K562 (cell line): ENCODE measurements at places on chromosomes 3 and 15.

DNA sequence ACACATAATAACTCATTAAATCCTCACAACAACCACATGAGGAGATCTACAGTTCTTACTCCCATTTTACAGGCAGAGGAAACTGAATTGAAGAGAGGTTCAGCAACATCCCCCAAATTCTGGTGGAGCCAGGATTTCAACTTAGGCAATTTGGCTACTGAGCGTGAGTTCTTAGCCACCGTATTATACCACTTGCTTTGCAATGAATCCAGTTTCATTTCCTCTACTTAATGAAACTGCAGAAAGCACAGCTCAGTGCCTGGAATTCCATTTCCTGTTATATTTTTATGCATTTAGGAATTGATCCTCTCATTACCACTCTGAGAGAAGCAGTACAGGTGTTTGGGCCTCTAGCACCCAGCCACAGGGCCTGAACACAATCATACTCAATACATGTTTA is 4.3 kb downstream of the ZNF860 start:
- DNase-seq, result no peak

DNA sequence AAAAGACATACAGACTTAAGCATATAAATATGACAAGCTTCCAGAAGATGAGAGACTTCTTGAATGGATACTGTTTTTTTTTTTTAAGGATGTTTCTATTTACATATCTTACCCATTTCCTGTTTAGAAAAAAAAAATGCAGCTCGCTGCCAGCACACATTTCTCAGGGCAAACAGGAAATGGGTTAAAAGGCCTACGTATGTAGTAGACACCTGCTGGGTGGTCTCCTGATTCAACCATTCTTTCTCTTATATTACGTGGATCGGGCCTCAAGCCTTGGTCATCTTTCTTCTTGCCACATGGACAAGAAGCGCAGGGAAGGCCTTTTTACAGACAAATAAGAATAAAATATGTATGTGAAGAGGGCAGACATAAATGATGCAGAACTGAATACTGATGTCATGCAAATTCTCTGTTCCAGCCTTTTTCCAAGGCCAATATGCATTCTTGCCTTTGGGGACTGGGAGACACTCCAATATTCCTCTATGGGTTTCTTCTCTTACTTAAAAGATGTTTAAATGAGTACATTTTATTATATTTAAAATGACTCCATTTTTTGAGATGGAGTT is 35.0 kb upstream of the TJP1 start:
- DNase-seq, result no peak

DNA sequence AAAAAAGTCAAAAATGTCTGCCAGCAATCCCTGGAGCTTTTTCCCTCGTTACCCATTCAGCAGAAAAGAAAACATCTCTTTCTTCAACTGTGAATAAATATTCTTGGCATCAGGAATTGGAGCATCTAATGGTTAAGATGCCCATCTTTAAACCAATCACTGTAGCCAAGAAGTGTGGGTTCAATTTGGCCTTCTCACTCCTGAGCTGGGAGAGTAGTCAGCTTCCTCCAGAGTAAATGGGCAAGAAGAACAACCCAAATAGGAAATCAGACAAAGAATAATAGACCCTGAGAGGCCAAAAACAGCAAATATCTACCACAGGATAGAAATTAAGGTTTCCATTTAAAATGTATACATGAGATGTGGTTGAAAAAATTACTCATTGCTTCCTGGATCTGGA is 508.0 kb upstream of the MDFIC2 start:
- no peak for DNase-seq

- DNase-seq, result no peak
Measured at GRCh38 chr3:72390841-72391240, 457.4 kb downstream of the SHQ1 start.

- no peak for DNase-seq
Measured at GRCh38 chr3:125214738-125215137, 2.2 kb upstream of the SLC12A8 start.

GRCh38 chr3:168117853-168118313 is 22.2 kb upstream of the GOLIM4 start:
- peak; percentile 20 for DNase-seq

- DNase-seq, result no peak
Measured at GRCh38 chr3:181933052-181933618, 221.4 kb downstream of the SOX2 start.

DNA sequence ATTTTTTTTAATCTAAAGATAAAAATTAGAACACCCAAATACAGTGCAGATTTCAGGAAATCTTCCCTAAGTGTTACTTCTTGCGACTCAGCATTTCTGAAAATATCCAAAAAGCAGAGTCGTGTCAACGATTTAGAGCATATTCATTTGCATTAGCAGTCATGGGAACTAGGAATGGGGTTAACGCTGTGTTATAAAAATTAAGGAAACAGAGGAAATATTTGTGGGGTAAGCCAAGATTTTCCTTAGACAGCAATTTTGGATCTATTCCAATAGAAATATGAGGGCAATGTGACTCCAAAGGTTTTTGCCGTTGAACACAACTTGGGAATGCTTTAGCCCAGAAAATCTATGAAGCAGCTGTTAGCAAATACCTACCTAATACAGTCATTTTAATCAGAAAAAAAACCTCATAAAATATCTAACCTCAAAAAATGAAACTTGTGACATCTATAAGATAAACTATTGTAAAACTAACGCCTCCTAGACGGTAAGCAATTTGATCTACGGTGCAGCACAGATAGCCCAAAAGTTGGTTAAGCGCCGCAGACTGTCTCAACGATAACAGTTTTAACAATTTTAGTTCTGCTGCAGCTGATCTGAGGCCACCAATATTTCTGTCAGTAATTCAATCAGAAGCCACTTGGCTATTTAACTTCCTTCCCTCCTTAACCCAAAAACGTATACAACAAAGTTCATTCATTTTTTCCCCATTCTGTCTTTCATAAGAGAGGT is 5.8 kb upstream of the ATP11B start:
- DNase-seq, result peak; percentile 48

GRCh38 chr15:60548101-60548500 is 69.2 kb upstream of the ICE2 start:
- DNase-seq, result no peak

GRCh38 chr3:134459562-134459961 is 26.2 kb downstream of the ANAPC13 start:
- no peak for DNase-seq

DNA sequence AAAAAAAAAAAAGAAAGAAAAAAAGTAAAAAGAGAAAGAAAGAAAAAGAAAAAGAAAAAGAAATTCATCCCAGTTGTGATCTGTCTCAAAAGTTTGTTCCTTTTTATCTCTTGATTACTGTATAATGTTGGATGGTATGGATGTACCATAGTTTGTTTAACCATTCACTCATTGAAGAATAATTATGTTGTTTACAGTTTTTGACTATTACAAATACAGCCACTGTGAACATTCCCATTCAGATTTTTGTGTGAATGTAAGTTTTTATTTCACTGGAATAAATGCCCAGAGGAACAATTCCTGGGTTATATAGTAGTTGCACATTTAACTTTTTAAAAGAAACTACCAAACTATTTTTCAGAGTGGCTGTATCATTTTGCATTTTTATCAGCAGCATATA is 10.3 kb upstream of the CCR8 start:
- no peak for DNase-seq

GRCh38 chr3:43760938-43761337 is 70.2 kb downstream of the ABHD5 start:
- no peak for DNase-seq

DNA sequence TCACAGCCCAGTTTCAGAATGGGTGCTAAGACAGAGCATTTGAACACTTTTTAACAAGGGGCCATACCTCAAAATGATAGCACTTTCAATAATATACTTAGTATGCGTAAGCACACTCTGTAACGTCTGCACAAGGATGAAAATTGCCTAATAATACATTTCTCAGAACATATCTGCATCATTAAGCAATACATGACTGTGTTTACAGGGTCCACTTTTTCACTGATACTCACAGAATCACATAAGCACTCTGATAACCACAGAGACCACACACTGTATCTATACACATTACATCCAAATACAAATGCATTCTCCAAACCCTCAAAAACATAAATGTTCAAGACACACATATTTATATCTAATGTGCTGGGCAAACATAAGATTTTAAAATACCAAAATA is 79.8 kb downstream of the NR1I2 start:
- no peak for DNase-seq

GRCh38 chr15:68431037-68431791 is 749 bp downstream of the ITGA11 start:
- DNase-seq, result no peak

DNA sequence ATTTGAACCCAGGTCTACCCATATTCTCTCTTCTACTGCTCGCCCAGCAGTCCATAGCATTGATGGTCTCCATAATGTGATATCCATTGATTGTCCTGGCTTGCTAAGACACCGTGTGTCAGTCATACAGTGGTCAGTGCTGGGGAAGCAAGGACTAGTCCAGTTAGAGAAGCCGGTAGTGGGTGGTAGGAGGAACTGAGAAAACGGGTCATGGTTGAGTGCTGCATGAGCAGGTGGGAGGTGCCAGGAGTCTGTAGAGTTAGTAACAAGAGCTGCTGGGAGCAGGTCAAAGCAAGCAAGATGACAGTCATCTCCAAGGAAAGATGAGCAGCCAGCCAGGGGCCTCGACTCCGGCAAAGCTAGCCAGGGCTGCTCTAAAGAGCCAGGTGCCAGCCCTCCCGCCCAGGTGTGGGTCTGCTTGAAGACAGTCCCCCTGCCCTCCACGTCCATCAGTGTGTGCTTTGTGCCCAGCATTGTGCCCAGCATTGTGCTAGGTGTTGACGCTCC is 29.5 kb upstream of the USP3 start:
- DNase-seq, result no peak

DNA sequence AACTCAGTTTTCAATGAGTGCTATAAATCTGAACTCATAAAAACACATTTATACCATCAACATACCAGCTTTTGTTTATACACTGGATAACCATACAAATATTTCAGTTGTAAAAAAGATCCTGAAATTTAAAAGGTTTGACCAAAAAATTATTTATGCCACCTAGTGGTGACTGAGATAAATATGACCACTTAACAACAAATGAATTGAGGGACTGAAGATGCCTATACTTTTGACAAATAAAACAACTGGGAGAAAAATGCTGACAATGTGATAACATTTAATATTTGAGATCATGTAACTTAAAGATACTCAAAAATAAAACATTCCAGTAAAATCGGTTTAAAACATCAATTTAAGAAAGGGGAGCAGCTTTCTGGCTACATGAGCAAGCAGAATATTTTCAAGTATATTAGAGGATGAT is 30.4 kb downstream of the ATG3 start:
- peak; percentile 7 for DNase-seq

GRCh38 chr3:170228093-170228766 is 6.0 kb downstream of the PRKCI start:
- DNase-seq, result no peak

- no peak for DNase-seq
Measured at GRCh38 chr3:165523801-165524200, 313.4 kb downstream of the BCHE start.

- no peak for DNase-seq
Measured at GRCh38 chr3:171765511-171765887, 44.8 kb downstream of the PLD1 start.

DNA sequence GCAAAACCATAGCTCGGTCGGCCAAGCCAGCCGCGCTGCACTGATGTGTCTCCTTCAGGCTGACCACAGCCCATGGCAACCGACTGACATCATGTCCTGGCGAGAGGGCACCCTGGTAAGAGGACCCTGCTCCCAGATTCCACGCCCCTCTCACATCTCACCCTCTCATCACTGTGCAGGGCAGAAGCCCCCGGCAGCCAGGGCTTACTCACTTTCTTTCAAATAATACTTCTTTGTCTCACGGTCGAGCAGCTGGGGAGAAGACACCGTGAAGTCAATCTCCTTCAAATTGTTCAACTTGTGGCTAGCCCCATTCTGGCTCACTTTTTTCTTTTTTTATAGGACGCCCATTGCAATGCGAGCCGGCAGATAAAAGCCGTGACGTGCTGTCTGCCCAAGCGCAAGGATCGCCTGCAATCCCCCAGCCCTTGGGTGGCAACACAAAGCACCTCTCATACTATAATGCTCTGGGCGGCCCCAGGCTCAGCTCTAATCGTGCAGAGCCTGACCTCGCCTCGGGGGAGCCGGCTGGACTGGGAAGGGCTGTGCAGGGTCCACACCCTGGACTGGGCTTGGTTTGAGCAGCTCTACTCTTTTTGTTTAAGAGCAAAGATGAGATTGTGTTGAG is 33.6 kb downstream of the VGLL4 start:
- no peak for DNase-seq

DNA sequence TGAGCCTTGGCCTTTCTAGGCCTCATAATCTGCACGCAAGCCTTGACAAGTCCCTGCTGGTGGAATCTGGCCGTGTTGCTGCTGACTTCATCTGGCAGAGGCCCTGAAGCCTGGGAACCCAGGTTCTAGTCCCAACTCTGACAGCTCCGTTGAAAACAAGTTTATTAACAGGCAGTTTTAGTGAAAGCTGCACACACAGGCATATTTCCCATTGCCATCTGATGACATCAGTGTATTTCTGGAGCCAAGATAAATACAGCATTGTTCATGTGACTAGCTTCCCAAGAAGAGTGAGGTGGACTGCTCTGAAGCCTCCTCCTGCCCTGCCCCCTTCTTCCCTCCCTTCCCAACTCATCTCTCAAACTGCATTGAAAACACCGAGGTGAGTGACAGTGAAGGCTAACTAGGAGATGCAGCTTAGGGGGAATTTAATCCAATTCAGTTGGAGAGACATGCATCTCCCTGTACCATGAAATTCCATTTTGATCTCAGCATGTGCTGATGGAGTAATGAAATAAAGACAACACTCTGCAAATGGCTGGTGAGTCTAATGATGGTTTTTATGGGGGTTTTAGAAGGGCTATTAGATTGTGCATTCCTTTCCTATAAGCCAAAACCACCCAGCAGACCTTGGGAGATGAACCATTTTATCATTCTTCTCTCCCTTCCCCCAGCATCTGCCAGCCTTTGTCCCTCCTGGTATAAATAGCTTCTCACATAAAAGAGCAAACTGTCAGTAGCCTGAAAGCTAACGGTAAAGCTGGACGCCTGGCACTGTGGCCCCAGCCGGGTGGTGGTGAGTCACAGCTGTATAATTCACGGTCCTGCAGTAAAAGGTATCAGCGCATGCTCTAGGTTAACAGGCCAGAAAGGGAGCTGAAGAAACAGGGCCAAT is 38.0 kb downstream of the PRICKLE2 start:
- DNase-seq, result no peak

DNA sequence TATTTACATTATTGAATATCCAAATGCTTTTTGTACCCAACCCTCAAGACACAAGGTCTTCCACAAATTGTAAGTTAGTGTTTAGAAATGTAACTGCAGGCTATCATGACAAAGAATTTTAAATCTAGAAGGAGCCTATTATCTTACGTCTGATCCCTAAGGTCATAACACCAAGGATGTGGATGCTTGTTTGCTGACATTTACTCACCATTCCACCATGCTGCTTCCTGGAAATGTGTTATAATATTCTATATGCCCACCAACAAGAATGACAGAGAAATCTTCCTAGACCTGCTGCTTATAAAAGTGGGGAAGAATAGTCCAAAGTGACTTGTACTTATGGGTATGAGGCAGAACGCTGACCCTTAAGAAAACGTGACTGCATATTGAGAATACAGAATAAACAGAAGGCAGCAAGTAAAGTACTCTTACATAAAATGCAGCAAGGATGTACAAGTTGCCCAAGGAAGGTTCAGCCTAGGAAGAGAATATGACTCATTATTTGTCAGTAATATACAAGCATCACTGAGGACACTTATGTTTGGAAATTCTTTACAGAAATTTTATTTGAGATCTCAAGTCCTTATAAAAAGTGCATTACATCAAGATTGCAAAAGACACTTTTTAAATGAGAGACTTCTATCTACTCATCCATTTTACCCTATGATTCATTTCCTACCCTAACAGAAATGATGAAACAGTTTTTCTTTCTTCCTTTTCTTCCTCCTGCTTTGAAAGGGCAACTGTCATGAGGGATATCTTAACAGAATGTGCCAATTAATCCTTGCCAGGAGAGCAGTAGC is 59.6 kb downstream of the ESYT3 start:
- DNase-seq, result no peak
